ENCODE measurements at places on chromosomes 7 and 10. TPM values are rescaled to one million over a fixed set of nuclear protein-coding genes. Genes with fewer than 3 reads are reported as not detected.
A peak's percentile ranks its signal among the peaks of the same experiment; 100 is the strongest.

DNA sequence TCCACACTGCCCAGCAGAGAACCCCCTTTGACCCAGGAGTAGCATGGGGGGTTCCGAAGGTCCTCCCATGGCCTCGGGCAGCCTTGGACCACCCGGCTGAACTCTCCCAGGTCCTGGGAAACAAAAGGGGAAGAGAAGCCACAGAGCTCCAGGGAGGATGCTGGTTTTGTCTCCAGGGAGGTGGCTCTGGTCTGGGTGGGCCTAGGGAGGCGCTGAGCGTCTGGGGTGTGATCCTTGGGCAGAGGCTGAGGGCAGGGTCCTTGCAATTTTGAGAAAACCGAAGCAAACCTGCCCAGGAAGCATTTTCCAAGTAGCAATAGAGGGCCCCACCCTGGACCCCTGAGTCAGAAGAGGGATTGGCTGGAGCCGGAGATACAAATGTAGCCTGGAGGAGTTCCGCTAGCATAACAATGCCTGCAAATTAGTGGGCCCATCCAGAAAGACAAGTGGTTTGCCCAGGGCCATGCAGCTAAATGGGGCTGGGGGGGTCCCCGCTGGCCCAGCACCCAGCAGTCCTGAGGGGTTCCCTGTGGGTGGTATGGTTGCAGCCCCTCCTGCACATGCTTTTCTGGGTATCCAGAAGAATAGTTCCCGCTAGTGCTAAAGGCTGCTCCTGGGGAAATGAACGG lies 2.0 kb downstream of the UTF1 start:
- DNase-seq: no peak

GRCh38 chr7:151349507-151349853 lies 7.9 kb downstream of the NUB1 start:
- DNase-seq: no peak

GRCh38 chr7:130298544-130299326 lies 5.8 kb downstream of the CPA4 start:
- DNase-seq: no peak

DNA sequence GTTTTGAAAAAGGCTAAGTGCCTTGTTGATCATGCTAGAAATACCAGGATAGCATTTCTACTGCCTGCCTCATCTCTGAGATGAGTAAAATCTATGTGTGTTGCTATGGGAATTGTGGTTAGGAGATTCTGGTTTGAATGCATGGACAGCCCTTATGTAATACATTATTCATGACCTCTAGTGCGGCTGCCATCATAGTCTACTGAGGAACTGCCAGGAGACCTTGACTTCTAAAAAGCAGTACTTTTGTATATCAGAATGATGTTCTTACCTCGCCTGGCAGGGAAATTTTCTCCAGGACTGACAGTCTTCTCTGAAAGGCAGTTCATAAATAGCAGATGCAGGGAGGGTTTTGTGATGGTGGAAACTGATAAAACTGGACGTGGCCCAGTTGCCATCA lies 248.5 kb downstream of the NSUN6 start:
- no peak for DNase-seq

GRCh38 chr7:101707587-101707986 lies 78.5 kb upstream of the MYL10 start:
- no peak for DNase-seq

DNA sequence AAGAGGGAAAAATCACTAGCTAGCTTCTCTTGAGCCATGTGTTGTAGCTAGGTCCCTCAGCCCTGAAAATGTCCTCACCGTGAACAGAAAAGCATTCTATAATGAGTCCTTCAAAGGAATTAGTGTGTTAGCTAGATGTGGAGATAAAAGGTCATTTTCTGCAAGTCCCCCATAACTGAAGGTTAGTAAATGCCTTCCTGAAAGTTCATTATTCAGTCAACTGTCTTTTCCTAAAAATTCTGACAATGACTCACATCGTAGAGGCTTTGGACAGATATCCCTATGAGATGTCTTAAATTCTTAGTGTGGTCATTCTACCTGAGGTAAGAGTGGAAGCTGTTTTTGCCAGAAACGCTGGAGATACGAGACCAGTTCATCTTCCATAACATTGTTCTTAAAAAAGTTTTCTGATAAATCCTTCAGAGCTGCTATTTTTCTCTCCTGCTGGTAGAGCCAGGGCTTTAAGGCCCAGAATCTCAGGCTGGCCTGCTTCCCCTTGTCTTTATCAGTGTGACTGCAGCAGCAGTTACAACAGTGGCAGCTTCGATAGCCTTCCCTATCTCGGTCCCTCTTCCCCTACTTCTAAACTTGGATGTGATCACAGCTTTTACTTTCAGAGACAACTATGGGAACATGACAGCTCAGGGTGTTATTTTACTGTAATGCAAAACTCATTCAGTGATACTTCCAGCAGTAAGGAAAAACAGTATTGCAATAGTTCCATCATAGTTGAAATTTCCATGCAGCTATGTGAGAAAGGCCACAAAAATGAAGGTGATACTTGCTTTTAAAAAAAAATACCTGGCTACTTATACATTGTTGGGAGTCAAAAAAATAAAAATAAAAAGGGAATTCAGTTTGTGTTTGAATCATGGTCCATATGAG lies 37.3 kb upstream of the PRKAR2B start:
- DNase-seq: no peak

- no peak for DNase-seq
Observed at GRCh38 chr10:20593649-20594048, 303.5 kb downstream of the NEBL start.

- no peak for DNase-seq
Observed at GRCh38 chr7:128139406-128139805, 101.7 kb upstream of the LEP start.

- no peak for DNase-seq
Observed at GRCh38 chr10:72597897-72598296, 28.0 kb downstream of the MICU1 start.

DNA sequence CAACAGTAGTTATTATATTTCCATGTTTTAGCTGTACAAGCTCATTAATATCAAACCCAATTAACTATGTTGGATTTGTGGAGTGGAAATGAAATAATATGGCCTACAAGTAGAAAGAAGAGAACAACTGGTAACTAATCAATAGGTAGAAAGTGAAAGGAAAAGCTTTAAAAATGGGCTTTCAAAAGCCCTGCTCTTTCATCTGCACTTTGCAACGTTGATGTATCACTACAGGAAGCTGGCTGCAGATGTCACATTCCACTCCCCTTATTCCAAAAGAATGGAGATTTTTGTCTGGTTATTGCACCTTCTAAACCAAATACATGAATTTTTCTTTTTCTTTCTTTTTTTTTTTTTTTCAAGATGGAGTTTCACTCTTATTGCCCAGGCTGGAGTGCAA lies 11.7 kb upstream of the MKI67 start:
- DNase-seq: no peak

GRCh38 chr7:16524332-16524731 lies 2.3 kb upstream of the LRRC72 start:
- no peak for DNase-seq

- DNase-seq: no peak
Observed at GRCh38 chr10:28105561-28105960, 106.7 kb upstream of the ODAD2 start.

DNA sequence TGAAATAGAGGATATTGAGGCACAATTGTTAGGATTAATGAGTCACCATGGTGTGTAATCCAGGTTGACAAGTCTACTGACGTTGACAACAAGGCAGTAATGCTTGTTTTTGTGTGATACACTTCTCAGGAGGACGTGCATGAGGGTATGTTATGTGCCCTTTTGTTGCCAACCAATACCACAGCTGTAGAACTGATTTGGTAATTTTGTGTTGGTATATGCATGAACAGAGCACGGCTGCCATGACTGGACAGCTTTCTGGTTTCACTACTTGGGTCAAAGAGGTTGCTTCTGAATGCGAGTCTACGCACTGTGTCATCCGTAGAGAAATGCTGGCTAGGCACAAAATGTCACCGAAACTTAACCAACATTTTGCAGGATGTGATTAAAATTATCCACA lies 32.9 kb downstream of the PHTF2 start:
- no peak for DNase-seq

- DNase-seq: no peak
Observed at GRCh38 chr10:89158446-89158845, 48.7 kb downstream of the CH25H start.

DNA sequence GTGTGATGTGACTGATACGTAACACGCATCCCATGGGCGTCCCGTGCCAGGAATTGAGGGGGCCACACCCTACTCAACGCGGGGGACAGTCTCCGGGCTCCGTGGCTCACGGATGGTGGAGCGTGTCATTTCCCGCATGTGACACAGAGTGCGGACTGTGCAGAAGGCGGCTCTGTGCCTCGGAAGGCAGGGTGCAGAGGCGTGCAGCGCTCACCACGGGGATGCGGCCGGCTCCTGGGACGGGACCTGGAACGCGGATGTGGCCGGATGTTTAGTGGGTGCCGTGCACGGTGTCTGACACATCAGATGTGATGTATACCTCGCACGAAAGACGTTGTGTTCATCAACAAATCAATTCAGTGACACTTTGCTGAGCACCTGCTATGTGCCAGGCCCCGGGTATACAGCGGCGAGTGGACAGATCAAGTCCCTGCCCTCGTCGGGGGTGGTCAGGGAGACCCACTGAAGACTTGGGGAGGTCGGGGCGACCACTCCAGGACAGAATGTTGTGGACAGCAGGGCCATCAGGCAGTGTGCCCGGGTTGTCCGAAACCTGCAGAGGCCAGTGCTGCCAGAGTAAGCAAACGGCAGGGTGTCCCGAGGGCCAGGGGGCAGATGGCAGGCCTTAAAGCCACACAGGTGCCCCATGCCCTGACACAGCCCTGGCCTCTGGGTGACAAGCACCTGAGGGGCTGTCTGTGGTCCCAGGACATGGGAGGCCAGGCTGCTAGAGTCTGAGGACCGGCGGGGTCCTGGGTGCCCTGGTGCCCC lies 38.1 kb downstream of the MICALL2 start:
- DNase-seq: no peak

GRCh38 chr10:112185959-112186358 lies 2.4 kb upstream of the GPAM start:
- no peak for DNase-seq

DNA sequence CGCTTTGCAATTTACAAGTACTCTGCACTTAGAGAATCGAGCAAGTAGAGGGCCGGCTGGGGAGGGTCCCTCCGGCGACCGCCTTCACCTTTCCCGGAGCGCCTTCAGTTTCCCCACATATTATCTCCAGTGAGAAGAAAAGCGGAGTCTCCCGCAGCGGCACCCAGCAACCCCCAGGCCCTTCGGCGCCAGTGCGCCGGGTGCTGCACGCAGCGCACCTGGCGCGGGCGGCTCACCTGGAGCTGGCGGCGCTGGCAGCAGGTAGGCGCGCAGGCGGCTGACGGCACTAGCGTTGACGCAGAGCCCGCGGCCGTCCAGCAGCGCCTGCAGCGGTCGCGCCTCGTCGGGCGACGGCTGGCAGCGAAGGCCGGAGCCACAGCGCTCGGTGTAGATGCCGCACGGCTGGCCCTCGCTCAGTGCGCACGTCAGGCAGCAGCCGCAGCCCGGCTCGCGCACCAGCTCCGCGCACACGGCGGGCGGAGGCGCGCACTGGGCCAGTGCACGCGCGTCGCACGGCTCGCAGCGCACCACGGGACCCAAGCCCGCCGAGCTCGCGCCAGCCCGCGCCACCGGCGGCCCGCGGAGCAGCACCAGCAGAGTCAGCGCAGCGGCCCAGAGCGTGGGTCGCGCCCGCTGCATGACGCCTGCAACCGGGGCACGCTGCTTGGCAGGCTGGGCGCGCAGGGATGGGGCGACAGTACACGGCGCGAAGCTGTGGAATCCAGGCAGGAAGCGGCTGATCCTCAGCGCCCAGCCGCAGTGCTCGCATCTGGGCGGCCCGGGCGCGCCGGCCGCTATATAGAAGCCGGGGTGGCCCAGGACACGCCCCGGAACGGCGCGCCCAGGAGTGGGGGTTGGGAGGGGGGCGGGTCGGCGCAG lies at the start of gene IGFBP3:
TSS of gene IGFBP3 (minus strand) at position 771 of the 879 bp plus-strand sequence. CDS start at position 639, 132 bp downstream.
- DNase-seq: peak; percentile 67

GRCh38 chr7:155568842-155569494 lies 22.6 kb upstream of the CNPY1 start:
- no peak for DNase-seq

GRCh38 chr10:71074176-71074755 lies 138.1 kb upstream of the UNC5B start:
- DNase-seq: no peak

Gene SLC26A3
- total RNA-seq: not detected

Gene PARP12
- total RNA-seq: 25.6 TPM

Gene TRIM73
- 1.4 TPM for total RNA-seq

Gene NEUROG3
- total RNA-seq: not detected

Gene SMNDC1
- total RNA-seq: 10.7 TPM

Gene MRLN
- total RNA-seq: not detected

Gene TMEM176B
- not detected for total RNA-seq

Gene TRPV5
- total RNA-seq: not detected

Gene ACSL5
- not detected for total RNA-seq

Gene RTKN2
- total RNA-seq: 4.0 TPM

Gene PLAC9
- total RNA-seq: not detected

Gene PRKCQ
- total RNA-seq: 0.22 TPM
